ENCODE measurements at places on chromosomes 1 and 21.
A peak's percentile ranks its signal among the peaks of the same experiment; 100 is the strongest.

GRCh38 chr1:206097381-206097780 is 19.8 kb downstream of the AVPR1B start:
- DNase-seq = no peak

DNA sequence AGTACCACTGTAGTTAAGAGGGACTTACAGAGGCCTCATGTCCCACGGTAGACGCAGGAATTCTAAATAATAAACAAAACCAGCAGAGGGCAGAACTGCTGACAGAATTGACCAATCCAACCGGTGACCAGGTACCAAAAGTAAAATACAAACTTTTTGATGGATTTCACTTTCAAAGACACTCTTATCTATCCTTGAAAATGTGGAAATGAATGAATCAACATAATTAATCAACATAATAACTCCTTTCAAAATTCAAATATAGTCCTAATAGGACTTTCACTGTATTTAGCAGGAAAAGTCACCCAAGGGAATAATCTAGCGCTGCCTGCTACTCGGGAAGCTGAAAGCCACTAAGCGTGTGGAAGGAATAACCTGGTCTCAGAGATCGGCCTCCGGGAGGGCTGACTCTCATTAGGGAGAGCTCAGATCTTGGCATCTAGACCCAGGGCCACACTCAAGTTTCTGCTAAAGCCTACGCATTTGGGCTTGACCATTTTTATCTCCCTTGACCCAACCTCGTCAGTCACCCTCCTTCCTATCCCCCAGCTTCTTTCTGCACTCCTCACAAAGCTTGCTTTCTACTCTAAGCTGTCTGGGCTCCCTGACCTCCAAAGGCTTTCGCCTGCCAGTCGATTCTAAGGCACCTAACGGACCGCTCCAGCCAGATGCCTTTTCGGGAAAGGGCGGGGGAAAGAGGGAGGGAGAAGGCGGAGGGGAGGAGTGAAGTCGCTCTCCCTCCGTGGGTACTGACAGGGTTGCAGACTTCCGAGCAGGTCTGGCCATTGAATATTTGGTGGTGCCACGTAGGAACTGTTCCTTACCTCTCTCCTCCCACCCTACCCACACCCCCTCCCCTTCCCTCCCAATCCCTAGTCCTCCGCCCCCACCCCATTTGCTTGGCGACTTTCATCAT is 1.6 kb downstream of the COL11A1 start:
- peak; percentile 71 for DNase-seq

GRCh38 chr1:152182431-152182830 is 23.4 kb upstream of the RPTN start:
- peak; percentile 28 for DNase-seq

GRCh38 chr1:85297855-85298629 is 21.6 kb upstream of the BCL10 start:
- DNase-seq = peak; percentile 96

GRCh38 chr1:59058665-59059439 is 238.0 kb upstream of the FGGY start:
- DNase-seq = no peak

DNA sequence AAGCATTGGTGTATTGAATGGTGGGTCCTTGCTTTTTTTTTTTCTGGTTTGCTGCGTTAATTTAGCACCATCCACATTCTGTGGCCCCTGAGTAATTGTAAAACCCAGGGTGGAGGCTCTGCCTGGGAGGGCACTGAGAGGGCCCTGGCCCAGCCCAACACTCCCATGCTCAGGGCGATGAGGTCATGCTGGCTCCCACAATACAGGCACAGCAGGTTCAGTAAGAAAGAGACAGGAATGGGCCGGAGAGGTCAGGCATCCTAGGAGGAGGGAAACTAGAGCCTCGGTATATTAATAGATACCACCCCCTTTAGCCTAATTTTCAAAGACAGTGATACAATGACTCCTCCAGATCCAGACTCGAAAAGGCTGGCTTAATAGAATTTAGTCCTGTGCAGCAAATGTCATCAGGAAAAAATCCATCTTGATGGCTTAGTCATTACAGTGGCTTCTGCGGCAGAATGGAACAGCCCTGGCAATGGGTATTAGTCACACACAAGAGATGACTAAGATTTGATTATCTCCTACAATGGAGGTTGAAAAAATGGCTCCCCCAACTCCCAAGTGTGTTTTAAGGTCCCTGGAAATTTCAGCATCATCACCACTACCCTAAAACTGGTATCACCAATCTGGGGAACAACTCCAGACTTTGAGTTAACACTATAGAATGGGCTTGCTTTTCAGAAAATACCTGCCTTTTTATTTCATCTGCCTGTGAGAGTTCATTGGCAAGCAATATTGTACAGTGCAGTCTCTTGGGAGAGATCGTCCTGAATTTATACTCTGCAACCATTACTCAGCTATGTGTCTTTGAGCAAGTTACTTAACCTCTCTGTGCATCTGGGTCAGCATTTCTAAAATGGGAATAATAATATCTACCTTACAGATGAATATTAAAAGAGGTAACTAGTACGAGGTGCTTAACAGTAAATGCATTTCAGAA is 43.9 kb upstream of the LYST start:
- DNase-seq = peak; percentile 99

GRCh38 chr1:219362702-219363101 is 189.0 kb downstream of the LYPLAL1 start:
- no peak for DNase-seq

DNA sequence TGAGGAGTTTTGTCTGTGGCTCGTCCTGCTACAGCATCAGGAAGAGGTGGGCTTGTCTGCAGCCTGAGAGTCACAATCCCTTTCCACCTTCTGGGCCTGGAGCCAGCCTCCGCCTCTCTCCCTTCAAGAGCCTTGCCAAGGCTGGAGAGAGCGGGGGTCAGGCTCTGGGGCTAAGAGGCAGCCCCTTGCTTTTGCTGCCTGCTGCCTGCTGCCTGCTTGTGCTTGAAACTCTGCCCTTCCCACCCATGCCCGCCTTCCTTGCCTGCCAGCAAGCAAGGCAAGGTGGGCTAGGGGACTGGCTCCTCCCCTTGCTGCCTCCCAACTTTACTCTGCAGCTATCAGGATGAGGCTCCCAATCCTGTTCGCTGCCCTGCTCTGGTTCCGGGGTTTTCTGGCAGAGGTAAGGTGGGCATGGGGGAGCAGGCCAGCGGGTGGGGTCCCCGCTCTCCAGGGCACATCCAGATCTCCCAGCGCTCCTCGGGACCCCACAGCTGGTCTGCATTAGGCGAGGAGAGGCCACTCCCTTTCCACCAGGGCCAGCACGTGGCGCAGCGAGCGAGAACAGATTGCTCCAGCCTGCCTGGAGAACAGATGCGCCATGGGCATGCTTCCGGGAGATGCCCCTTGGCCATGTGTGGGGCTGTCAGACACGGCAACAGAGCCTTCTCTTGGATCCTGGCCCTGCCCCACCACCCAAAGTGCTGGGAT is 7.5 kb upstream of the PTPN7 start:
- DNase-seq = peak; percentile 27

GRCh38 chr1:100538913-100539835 is 1.2 kb downstream of the GPR88 start:
- DNase-seq = no peak

- peak; percentile 68 for DNase-seq
Observed at GRCh38 chr1:12040457-12041051, 21.3 kb downstream of the MIIP start.

DNA sequence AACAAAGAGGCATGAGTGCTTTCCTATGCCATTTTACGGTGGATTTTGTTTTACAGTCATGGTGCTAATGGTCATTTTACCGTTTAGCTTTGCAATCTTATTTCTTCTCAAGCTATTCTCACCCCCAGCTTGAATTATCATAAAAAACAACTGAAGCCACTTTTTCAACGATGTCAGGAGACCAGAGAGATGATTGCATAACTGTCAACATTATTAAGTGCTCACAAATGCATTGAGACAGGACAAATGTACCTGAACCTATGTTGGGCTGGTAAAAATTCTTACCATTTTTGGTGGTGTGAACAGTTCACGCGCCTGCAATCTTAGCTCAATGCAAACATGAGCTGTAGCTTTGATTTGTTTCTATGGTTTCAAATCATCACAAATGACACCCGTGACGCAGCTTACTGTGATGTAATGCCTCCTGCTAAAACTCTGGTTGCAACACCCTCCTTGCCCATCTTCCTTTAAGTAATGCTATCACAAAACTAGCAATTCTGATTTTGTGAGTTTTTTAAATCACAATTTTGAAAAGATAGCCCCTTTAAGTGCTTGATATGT is 104.4 kb downstream of the UCHL5 start:
- no peak for DNase-seq

DNA sequence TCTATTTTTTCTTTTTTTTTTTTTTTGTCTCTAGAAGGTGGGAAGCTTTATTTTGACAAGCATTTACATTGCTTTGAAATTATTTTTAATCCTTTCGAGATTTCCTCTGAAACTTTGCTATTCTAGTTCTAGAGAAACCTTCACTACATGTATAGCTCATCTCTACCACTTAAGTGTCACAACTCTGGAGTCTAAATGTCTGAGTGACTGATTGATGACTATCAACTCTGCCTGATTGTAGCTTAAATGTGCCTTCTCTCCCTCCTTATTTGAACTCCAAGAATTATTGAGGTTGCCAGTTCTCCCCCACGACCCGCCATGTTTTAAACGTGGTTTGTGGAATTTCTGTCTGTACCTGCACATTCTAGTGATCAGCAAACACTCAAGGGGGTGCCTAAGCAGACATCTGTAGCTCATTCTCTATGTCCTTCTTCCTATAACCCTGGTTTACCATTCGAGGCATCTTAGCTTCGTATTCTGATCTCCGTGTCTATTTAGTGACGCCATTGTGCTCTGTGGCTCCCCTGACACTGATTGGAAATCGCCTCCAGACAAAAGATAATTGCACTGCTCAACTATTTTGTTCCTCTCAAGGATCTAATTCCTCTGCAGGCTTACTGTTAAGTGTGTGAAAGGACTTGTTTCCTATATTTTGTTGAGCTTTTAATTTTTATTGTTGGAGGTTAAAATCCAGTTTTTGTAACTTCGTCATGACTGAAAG is 1570.6 kb downstream of the BRINP3 start:
- no peak for DNase-seq

DNA sequence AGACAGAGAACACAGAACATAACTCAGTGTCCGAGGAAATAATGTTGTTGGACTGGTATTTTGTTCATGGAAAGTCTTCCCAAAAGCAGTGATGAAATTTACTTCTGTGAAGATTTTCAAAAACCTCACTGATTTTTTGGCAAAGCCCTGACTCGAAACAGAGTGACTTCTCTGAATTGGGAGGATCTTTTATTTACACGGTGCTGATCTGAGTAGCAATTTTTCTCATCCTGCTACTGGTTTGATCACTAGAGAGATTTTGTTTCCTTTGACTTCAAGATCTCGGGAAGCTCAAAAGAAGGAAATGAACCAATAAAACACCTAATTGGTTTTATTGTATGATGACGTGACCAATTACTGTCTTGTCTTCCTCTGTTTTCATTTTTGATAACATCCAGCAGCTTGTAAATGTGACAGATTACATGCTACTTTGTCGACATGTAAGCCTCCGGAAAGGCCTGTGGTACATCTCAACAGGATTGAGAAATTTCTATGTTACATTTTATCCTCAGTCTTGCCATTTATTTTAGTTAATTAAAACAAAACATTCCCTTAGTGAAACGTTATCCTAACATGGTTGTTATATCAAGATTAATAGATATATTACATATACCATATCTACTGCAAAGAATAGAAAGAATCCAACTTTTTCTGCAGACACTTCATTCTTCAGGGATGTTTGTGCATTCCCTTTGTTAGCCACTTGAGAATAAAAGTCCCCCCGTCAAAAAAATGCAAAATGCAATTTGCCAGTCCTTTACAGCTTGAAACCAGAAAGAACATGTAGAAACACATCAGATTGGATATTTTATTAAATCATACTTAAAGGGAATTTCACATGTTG is 42.8 kb upstream of the IFI44L start:
- no peak for DNase-seq

DNA sequence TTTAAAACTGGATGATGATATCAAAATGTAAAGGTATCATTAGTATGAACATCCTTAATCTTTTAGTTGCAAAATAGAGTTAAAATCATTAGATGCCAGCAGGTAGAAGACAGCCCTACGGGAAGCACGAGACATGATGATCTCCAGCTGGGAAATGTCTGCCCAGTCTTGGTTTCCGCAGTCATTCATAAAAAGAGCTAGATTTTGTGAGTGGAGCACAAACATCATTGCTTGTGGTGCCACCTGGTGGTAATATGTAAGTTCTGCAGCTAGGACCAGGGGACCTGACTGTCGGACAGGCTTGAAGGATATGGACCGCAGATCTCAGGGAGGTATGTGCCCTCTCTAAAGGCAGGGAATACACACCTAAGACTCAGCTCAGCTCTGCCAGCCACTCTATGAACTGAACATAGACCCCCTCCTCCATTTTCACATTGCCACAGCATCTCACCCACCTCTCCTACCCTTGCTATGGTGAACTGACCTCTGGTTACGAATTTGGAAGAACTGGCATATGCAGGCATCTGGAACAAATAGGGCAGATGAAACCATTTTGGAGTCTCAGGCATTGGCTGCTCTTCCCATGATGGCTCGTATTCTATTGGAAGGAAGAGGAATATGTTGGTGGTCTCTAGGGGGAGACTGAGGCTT is 9.2 kb downstream of the FCMR start:
- DNase-seq = peak; percentile 76

DNA sequence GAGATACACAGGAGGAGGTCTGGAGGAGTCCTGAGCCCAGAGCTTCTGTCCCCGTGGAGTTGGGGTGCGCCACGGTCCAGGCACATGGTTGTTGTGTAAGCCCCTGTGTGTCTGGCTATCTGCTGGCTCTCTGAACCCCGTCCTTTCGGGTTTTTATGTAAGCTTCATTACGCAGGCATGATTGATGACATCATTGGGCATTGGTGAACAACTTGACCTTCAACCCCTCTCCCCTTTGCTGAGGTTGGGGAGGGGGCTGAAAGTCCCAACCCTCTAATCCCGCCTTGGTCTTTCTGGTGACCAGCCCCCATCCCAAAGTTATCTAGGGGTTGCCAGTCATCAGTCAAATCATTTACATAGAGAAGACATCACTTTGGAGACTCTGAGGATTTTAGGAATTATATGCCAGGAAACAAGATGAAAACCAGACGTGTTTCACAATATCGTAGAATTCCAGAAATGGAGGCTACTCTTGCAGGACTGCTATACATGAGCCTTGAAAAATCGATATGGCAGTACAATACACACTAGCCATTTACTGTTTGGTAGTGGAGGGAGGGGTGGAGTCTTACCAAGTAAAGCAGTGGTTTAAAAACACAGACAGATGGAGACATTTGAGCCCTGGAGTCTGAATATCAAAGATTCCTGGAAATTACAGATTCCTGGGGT is 69.8 kb upstream of the SCAF4 start:
- DNase-seq = no peak

DNA sequence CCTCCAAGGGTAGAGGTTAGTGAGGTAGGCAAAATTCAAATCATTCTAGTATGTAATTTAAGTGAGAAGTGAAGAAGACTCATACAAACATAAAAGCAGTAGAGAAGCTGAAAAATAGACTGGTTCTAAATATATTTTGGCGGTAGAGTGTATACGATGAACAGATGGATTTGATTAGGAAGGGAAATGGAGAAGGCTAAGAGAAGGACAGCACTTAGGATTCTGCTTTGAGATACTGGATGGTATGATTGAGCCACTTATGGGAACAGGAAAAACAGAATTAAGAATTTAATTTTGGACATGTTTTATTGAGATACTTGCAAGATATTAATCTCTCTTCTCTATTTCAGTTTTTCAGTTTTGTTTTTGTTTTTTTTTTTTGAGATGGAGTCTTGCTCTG is 60.1 kb downstream of the EPB41 start:
- no peak for DNase-seq

All from HFFc6 (cell line).